NCI-H1417 treated with DMSO at 0.1 percent for 48 hours (cell line): ENCODE measurements at places on chromosomes 2 and 18.

- no peak for DNase-seq
These were observed 13.4 kb downstream of the IL1R1 start for GRCh38 chr2:102155703-102156515.

DNA sequence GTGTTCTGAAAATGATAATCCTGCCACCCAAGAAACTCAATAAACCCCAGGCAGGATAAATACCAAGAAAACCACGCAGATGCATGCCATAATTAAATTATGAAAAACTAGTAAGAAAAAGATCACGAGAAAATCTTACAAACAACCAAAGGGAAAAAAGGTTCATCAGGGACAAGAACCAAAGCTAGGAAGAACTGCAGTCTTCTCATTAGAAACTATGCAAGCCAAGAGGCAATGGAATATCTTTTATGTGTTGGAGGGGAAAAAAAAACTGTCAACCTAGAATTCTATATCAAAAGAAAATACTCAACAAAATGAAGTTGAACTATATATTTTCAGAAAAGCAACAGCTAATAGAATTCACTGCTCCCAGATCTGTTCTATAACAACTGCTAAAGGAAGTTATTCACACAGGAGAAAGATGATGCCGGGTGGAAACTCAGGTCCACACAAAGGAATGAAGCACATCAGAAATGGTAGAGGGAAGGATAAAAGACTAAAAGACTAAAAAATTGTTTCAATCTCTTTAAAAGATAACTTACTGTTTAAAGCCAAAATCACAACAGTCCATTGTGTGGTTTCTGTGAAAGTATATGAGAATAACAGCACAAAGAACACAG lies 55.0 kb downstream of the NDUFA10 start:
- no peak for DNase-seq

GRCh38 chr2:134668821-134669220 lies 50.0 kb downstream of the TMEM163 start:
- no peak for DNase-seq

GRCh38 chr18:59540346-59540745 lies 156.9 kb downstream of the CCBE1 start:
- no peak for DNase-seq

GRCh38 chr2:159939946-159940345 lies 122.5 kb downstream of the PLA2R1 start:
- DNase-seq = no peak

DNA sequence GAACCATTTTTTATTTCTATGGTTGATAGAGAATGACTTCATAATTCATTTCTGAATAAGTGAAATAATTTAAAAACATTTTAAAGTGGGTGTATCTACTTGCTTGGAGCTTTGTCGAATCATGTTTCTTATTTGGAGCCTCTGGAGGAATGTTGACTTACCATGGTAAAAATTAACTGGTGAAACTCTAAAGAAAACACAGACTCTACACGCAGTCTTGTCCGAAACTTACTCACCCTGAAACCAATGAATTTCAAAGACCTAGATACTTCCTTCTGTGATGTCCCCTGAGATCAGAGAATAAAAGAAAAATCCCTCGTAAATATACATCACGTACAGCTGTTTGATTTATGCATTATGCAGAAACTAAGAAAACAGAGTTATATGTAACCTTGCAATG lies 665.2 kb upstream of the NRXN1 start:
- no peak for DNase-seq

- no peak for DNase-seq
These were observed 95.6 kb downstream of the DYM start for GRCh38 chr18:49364821-49365220.

- DNase-seq = no peak
These were observed 893.5 kb downstream of the SUCLG1 start for GRCh38 chr2:83565626-83566025.

- DNase-seq = no peak
These were observed 60.4 kb upstream of the SLC35G4 start for GRCh38 chr18:11548916-11549551.
